ENCODE measurements at places on chromosomes 5 and 9.

DNA sequence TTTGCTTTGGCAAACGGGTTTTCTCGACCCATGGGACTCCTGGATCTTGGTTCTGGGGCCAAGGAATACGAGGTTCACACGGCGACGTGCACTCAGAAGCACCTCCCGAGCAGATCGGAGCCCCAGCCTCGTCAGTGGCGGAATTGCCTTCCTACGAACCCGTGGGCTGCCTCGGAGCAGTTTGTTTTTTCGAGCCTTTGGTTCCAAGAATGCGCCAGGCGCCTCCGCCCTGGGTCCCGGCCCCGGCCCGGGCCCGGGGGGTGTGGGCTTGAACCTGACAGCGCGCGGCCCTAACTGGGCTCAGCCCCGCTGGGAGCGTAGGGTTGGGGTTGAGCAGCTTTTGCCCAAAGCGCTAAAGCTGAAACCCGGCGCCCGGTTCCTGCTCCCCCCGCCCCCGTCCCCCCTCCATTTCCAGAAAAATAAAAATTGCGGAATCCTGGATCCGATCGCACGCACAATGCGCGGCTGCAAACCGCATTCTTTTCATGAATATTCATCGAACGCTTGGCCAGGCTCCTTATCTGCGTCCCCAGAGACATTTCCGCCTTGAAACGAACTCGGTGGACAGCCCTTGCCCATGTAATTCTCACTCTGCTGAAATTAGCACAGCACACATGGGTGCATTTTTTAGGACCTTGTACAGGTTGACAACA lies 1.0 kb downstream of the BASP1 start:
- peak; percentile 65 for DNase-seq

DNA sequence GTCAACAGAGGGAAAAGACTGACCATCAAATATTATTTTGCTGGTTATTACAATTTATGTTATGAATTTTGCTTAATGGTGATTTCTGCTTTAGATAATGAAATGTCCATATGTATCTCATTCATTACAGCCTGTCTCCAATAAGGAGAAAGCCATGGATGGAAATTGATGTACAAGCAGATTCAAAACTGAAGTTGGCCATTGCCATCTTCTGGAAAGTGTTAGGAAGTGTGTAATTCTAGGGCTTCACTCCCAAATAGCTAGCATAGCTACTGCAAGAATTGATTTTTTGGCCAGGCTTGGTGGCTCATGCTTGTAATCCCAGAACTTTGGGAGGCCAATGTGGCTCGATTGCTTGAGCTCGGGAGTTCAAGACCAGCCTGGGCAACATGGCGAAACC lies 45.8 kb downstream of the DYNC2I2 start:
- DNase-seq, result no peak

DNA sequence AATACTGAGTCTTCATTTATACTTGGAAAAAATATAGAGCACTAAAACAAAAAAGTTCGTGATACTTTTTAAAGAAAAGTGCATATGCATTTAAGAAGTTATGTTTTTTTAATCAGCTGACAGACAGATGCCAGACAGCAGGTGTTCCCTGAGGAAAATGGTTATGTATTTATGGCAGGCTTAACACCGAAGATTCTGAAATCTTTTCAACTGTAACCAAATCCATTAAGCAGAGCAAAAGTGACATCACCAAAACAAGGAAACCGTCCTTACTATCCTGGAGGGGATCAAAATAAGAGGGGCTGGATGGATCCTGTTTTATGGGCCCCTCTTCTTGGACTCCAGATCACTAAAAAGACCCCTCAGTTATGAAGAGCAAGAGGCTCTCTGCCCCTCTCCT lies 404.9 kb upstream of the ADAMTS16 start:
- no peak for DNase-seq

DNA sequence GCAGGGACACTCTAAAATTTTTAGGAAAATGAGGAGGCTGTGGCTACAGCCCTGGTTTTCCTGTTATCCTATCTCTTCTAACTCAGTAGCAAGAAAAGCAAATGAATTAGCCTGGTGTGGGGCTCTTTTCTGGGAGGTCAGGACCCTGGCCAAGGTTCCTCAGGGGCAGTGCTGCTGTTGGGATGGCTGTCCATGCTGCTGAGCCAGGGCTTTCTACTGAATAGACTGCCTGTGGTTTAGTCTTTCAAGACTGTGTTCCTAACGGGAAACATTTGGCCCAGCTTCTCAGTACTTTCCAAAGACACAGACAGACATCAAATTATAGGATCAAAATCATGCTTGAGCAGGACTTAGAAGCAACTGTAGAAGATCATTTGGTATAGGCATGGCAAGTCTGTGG lies 18.1 kb downstream of the TNC start:
- no peak for DNase-seq

DNA sequence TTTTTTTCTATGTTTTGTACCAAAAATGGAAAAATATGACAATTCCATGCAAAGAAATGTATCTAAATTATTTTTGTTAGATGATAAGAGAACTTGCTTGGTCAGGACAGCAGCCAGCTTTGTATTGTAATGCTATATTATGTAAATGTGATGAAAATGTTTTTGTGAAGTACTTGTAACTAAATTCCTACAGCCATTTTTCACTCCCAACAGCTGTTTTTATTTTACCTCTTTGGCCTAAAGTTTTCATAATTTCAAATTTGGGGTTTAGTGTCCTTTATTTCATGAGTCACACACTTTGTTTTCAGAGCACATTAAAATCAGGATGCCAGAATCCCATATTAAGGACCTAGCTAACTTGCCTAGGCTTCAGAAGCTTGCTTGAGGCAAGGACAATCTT lies 64.1 kb downstream of the WDR41 start:
- DNase-seq, result no peak

GRCh38 chr9:86549920-86550319 lies 195.7 kb upstream of the TUT7 start:
- DNase-seq, result no peak

DNA sequence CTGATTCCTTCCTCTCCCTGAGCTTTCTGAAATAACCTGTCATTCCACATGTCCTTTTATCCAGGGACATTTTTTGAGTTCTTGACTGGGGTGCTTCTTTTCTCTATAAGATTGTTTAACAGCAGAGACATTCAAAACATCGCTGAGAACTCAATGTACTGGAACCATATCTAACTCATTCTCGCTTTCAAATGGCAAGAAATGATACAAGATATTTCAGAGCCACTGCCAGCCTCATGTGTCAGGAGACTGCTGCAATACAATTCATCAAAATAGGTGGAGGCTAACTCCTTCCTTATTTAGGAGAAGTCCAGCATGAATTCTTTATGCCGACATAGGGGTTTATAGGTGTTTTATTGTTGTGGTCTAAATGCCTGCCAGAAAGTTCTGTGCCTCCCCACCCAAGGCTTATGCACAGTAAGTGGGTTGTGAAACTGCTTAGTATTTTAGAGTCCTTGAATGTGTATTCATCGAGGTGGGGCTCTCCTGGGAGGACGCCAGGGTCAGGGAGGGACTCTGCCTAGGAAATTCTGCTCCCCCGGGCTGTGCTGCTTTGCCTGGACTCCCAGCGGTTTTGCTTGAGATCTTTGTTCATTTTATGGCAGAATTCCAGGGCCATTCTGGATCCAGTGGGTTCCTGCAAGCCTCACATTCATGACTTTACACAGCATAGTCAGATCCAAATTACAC lies 53.9 kb downstream of the ZNF474 start:
- DNase-seq, result peak; percentile 95

DNA sequence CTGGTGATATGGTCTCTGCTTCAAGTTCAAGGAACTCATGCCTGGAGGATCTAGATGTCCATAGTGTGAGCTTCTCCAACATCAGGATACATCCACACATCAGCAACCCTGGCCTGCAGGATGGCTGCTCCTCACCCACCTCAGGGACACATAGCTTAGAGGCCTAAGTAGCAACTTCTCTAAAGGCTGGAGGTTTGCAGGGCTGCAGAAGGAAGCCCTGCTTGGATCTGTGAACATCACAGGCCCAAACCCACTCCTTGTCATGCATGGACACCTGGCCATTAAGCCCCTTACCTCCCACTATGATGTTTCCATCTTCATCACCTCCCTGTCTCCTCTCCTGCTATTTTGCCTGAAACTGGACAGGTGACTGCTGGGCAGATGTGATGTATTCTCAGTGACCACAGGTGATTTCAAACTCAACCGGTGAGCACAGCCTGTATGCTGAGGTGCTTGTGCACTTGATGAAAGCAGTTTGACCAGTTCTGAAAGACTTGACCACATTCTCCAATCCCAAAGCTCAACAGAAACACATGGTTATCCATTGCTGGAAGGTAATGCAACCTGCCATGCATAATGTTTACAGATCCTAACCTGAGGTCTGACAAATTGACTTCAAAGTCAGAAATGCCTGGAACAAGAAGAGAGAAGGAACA lies 205.2 kb downstream of the FSTL4 start:
- no peak for DNase-seq

- no peak for DNase-seq
Observed at GRCh38 chr9:128361296-128361985, 9.7 kb upstream of the URM1 start.

DNA sequence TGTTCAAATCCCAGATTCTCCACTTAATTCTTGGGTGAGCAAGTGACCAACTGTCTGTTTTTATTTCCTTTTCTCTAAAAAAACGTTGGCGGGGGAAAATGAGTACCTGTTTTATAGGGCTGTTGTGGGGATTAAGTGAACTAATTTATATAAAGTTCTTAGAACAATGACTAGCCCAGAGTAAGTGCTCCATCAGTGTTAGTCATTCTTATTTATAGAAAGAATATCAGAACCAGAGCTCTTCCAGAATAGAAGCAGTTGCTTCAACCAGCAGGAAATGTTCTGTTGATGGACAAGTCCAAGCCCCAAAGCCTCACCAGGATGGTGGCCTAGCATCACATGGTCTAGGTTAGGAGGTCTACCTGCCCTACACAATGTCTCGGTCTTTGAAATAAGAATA lies 379.2 kb downstream of the ACTL7B start:
- no peak for DNase-seq

- no peak for DNase-seq
Observed at GRCh38 chr9:101791938-101792337, 53.5 kb upstream of the GRIN3A start.

DNA sequence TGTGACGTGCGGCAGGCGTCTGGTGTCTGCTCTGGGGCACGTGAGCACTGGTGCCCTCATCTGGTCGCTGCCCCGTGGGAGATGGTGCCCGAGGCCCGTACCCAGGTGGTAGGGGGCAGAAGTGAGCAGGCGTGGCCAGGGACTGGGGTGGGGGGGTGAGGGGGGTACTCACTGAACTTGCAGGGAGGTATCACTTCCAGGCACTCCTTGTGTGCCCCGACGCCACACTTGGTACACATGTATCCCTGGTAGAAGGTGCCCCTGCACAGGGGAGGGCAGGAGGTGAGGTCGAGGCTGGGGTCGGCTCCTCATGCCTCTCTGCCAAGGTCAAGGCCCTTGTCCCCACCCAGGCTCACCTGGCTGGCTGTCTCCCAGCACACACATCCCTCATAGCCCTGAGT lies 45.2 kb upstream of the SARDH start:
- DNase-seq, result no peak

GRCh38 chr5:2582106-2582505 lies 169.4 kb downstream of the IRX2 start:
- DNase-seq, result no peak

- DNase-seq, result no peak
Observed at GRCh38 chr5:77010243-77010642, 20.0 kb upstream of the AGGF1 start.

GRCh38 chr9:83623679-83624076 lies 735 bp downstream of the IDNK start:
- DNase-seq, result no peak

Measured in Daoy (cell line).